ENCODE measurements at places on chromosomes 6 and 20.

DNA sequence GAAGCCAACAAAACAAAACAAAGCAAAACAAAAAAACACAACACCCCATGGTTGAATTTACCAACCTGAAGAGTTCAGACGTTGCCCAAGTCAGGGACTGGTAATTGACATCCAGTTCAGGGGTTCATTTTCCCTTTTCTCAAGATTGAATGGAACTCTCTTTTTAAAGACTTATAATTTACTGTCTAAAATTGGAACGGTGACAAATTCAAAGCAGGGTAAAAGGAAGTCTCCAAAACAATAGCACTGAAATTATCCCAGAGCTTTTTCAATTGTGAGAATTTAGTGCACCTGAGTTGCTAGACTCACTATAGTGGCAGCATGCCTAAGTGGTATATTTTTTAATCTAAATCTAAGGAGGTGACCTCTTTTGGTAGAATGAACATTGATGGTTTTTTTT, 90.9 kb upstream of the PREP start:
- DNase-seq: no peak

GRCh38 chr6:22401932-22402331, 105.1 kb upstream of the PRL start:
- no peak for DNase-seq

- DNase-seq: no peak
Measured at GRCh38 chr20:51059862-51060261, 37.0 kb upstream of the KCNG1 start.

GRCh38 chr6:157429248-157429647, 48.3 kb downstream of the ZDHHC14 start:
- DNase-seq: no peak

DNA sequence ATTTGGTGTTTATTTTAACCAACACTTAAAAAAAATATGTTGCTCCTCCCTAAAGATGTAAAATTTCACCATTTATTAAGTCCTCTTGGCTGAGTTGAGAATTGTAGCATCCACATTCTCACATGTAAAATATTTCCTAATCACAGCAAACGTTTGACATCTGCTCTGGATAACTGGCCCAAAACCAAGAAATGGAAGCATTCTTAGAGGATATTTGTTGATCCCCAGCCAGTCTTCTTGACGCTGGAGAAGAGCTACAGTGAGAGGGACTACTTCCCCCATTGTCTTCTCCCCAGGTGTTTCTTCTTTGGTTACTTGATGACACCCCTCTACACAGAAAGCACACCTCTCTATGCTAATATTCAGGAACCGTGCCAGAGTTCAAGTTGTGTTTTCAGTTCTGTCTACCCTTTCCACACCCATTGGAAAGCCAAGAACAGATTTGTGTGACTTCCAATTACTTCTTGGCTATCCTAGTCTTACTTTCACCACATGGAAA, 454.5 kb upstream of the JAG1 start:
- DNase-seq: no peak

DNA sequence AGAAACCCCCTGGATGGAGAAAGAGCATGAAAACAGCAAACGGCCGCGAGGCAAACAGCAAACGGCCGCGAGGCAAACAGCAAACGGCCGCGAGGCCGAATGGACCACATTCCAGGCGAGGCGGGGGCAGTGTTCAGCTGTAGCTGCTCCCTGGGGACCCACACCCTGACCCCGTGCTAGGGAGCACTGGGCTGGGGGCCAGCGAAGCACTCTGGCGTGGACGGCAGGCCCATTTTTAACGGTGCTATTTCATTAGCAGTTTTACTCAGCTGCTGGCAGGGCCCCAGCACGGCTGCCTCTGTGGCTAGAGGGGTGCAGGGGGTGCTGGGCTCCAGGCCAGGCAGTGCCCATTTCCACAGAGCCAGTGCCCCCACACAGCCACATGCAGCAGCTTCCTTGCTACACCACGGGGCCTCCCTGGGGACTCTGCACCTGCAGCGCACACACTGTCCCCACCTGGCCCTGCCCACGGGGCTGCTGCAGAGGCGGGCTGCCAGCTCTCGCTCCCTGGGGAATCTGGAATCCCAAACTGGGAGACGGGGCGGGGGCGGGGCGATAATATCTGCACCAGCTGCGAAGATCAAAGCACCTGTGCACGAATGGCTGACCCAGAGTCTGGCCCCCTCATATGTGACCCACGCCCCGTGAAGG, 35.6 kb upstream of the SLCO4A1 start:
- DNase-seq: no peak

DNA sequence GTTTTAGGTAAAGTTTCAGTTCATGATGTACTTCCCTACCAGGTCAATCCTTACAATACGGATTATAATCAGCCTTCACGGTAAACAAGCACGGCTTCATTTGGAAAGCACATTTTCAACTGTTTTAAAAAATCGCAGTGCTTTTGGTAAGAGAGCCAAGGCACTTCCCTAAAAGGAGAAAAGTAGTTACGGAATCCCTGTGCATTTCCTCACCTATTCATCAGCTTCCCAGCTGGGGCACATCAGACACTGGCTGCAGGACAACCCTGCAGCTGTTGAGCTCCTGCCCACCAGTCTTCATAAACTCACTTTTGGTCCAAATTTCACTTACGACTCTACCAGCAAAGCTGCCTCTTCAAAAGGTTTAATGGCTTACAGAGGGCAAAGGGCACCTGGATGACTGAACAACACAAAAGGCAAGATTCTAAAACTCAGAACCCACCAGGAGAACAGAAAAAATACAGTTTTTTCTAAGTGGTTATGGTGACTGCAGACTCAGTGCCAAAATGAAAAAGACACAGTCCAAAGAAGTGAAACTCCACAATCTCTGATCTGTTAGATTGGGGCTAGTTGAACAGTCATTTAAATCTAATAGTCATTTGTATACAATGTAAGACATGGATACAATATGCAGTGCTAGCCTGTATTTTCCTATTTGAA, 7.5 kb downstream of the SNX5 start:
- DNase-seq: no peak

GRCh38 chr6:79813143-79813850, 134.1 kb downstream of the ELOVL4 start:
- DNase-seq: no peak

DNA sequence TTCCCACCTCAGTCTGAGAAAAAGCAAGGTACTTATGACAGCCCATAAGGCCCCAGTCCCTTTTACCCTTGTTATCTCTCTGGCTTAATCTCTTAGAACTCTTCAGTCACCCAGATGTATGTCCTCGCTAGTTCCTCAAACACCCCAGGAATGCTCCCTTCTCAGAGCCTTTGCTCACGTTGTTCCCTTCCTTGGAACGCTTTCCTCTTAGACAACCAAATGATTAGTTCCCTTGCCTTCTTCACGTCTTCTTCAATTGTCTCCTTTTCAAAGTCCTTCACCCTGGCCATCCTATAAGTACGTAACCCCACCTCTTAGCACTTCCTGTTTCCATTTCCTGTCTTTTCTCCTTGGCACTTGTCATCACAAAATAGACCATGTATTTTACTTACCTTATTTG, 1.1 kb upstream of the APOBEC2 start:
- no peak for DNase-seq

DNA sequence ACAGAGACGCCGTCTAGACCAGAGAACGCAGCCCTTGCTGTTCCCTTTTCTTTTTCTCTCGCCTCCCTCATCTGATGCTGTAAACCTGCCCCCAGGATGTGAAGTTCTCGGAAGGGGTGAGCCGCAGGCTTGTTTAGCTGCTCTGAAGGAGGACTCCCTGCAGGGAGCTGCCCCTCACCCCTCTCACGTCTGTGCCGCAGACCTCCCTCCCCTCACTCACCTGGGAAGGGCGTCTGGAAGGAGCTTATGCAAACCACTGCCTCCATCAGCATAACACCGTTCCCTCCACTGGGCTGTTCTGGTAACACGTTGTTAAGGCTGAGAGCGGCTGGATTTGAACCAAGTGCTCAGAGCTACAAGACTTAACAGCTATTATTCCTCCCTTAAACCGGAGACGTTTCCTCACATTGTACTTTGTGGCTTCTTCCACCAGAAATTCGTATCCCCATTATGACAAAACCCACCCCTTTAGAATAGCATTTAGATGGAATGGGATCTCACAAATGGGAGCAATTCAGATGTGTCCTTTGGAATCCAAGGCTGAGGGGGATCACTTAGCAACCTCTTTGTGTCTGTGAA, 99.8 kb downstream of the SMOC2 start:
- DNase-seq: no peak

GRCh38 chr20:667351-668034, 8.1 kb downstream of the SCRT2 start:
- no peak for DNase-seq

DNA sequence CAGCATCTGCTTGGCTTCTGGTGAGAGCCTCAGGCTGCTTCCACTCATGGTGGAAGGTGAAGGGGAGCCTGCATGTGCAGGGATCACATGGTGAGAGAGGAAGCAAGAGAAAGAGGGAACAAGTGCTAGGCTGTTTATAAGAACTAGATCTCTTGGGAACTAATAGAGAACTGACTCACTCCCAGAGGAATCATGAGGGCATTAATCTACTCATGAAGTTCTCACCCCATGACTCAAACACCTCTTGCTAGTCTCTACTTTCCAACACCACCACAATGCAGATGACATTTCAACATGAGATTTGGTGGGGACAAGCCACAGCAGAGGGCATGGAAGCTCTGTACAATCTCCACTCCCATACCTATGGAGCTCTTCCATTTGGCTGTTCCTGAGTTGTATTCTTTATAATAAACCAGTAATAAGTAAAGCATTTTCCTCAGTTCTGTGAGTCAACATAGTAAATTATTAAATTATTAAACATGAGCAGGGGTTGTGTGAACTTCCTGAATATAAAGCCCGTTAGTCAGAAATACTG, 524.1 kb upstream of the NRSN1 start:
- DNase-seq: no peak

GRCh38 chr6:63764318-63764916, 128.8 kb downstream of the PHF3 start:
- DNase-seq: peak; percentile 25

DNA sequence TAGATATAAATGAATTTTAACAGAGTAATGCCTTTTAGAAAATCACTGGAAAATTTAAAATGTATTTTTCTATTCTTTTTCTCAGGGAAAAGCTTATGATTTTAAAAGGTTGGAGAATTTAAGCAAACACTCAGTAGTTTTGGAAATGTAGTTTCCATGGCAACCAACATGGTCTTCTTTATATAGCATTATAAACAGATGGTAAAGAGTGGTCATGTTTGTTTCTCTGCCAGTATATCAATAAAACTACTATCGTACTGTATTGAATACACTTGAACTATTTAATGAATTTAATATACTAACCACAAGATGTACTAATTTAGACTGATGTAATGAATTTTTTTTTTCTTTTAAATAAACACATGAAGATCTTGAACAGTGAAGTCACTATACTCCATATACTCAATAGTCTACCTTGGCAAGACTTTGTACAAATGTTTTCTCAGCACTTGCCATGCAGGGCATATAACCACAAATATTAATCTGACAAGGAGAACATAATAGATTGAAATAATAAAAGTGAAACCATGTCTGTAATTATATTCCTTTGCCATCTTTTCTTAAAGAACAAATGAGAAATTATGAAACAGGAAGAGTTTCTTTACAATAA, 105.5 kb downstream of the PDSS2 start:
- no peak for DNase-seq

DNA sequence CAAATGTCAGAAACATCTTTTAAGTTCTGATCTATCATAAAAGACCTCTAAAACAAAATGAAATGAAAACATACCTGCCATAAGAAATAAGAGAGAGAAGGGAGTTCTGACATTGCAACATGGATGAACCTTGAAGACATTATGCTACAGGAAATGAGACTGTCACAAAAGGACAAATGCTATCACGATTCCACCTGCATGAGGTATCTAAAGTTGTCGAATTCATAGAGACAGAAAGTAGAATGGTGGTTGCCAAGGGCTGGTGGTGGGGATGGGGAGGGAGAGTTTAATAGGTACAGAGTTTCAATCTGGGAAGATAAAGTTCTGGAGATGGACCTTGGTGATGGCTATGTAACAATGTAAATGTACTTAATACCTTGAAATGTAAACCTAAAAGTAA, 3.3 kb downstream of the EZR start:
- no peak for DNase-seq

DNA sequence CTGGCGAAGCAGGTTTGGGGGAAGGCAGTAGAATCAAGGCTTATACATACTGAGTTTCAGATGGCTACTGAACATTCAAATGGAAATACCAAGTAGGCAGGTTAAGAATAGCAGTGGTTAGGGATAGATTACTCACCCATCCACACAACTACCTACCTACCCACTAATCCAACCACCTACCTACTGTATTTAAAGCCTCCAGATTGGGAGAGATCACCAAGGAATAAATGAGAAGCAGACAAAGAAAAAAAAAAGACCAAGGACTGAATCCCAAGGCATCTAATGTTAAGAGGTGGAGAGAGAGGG, 68.3 kb upstream of the SMIM29 start:
- no peak for DNase-seq

DNA sequence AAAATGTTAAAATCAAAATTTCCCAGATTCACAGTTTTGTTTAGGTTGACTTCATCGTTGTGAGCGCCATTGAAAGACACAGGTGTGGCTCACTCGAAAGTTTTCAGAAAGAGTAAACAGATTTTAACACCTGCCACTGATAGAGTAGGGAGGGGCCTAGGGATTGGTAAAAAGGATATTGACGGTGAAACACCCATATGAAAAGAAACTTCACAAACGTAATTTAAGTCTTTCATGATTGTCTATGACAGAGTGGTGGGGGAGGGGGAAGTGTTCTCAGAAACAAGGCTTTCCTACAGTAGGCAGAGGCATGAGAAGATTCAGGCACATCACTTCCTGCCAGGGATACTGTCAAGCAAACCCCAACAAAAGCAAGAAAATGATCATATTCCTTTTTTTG, 101.4 kb downstream of the PERP start:
- DNase-seq: no peak

GRCh38 chr6:141744971-141745370, 387.8 kb upstream of the GJE1 start:
- no peak for DNase-seq
